Breast epithelium (tissue), 4 donors: ENCODE measurements at places on chromosomes 4 and X. TPM values are rescaled to one million over a fixed set of nuclear protein-coding genes. Genes with fewer than 3 reads are reported as not detected.
A peak's percentile ranks its signal among the peaks of the same experiment; 100 is the strongest.

DNA sequence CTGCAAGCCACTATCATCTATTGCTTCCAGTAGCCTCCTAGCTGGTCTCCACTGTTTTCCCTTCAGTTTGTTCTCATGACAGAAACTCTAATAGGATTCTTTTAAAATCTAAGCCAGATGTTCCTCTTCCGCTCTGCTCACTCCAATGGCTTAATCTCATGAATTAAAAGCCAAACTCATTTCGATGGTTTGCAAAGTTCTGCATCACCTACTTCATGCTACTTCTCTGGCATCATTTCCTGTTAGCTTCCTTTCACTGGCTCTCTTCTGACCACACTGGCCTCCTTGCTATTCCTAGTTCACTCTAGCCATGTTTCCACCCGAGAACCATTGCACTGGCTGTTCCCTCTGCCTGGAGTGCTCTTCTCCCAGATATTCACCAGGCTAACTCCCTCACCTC is 102.0 kb upstream of the LSM6 start:
- no peak for DNase-seq

DNA sequence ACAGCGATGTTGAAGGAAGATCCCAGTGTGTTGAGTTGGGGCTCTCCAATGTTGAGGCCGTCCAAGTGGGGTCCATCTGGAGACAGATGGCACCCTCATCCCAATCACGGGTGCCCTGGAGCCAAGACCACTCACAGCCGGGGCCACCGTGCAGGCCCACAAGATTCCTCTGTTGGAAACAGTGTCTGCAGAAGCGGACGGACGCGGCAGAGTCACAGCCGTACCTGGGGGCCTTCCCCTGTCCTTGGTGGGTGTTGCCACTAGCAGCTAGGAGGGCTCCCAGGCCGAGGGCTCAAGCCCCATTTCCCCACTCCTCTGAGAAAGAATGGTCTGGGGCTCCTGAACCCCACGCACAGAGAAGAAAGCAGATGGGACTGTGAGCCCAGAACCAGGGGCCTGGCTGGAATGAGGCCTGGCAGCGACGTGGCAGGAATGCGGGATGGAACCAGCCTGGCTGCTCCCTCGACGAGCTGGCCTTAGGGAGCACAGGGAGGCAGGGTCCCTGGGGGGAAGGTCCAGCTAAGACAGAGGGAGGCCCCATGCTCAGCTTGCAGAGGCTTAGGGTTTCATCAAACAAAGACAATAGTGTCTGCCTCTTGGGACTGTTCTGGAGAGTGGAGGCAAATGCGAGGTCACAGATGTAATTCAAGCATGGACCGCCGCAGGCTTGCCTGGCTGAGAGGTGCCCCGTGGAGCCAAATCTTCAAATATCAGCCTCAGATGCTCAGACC is 228.9 kb downstream of the AFAP1 start:
- no peak for DNase-seq

DNA sequence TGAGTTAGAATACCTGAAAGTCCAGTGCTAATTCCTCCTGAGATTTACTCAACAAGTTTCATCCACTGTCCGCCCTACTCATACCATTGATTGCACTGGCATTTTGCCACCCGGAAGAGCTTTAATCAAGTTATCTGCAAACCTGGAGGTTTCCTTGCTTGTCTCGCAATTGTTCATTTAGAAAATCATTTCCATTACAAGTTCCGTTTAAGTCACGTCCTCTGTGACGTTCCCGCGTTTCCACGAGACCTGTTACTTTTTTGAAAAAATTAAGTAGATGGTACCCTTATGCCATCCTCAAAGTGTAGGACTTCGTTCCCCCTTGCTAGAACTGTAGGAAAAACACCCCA is 761 bp upstream of the FRYL start:
- DNase-seq, result peak; percentile 25

DNA sequence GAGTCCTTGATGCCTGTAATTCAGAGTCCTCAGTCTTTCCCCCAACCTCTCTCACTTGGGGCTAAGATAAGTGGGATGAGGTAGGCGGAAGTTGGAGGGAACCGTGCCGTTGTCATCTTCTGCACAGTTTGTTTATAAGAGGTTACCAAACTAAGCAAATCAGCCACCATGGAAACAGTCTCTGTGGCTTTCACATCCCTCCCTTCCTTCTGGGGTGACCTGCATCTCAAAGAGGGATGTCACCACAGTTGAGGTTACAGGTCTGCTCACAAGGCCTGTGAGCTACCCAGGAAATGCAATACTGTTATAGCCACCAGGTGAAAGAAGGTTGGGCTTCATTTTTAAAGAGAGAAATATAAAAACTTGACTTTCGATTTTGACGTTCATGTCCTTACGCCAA is 26.3 kb downstream of the RTL5 start:
- DNase-seq, result no peak

- DNase-seq, result no peak
Measured at GRCh38 chr4:153620352-153620751, 63.7 kb upstream of the TLR2 start.

GRCh38 chrX:115297189-115297588 is 7.7 kb downstream of the LUZP4 start:
- DNase-seq, result no peak

DNA sequence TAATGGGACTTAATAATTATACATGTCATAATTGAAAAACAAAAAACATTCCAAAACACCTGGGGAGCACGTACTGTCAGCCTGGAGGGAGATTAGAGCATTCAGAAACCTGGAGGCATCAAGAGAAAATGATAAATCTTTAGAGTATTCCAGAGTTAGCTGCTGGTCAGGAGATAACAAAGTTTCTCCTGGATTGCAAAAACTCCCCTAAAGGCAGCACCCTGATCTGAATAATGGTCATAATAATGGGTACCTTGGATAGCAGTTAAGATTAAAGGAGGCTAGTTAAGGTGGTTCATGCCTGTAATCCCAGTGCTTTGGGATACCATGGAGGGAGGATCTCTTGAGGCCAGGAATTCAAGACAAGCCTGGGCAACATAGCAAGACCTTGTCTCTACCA is 15.9 kb upstream of the RAB40A start:
- no peak for DNase-seq

DNA sequence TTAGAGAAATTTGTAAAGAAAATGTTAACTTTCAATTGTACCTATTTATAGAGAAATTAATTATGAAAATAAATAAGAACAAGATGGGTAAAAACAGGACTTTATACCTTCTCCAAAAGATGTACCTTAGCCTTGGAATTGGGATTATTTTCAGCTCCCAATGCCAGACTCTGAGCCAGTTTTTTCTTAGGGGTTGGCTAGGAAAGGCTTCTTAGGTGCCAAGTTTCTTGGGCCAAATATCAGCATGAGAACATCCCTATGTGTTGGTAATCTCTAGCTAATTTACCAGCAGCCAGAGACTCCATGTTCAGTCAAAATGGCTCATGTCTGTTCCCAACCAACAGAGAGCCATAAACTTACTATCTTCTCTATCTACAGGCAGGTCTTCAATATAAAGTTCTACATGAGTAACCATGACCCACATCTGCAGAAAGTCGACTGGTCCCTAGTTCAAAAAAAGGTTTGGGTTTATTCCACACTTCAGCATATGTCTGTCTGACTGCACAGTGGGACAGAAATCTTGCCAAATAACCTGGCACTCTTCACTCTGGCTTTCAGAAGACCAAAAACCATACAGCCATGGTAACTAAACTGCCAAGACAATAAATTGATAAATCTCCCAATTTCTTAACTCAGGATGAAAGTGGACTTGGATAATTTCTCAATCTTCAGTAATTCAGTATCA is 380.5 kb upstream of the RASGEF1B start:
- no peak for DNase-seq

Gene GCNA
- 3.0 TPM for total RNA-seq

Gene SLC25A4
- 19.3 TPM for total RNA-seq

GRCh38 chrX:25079020-25079419 is 63.3 kb upstream of the ARX start:
- no peak for DNase-seq

- DNase-seq, result peak; percentile 99
Measured at GRCh38 chr4:7068279-7068842, 497 bp upstream of the GRPEL1 start.

- DNase-seq, result no peak
Measured at GRCh38 chrX:82648062-82648461, 860.0 kb upstream of the POU3F4 start.

DNA sequence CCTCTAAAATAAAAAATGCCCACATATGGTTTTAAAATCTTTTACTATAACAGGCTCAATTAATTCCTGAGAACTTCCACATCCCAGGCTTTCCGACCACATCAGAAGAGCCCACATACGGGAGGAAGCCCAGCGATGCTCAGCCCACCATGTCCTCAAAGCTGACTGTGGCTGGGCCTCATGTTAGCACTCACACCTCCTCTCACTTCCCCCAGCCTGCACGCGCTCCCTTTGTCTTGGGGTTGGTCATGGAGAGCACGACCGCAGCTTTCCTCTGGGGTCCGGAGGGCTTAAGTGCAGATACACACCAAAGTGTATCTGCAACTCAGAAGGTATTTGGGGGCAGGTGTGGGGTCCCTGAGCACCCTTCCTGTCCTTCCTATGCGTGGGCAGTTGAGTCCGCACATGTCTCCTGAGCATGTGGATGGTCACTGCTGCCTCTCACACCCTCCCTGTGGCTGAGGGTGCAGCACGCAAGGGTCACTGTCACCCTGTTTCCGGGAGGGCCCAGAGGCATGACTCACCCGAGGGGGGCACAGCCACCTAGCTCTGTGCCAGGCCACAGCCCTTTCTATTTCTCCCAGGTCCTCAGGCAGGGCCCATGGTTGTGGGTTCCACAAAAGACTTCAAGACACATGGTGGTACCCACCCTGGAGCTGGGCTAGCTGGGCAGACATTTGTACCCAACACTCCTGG is 21.2 kb downstream of the WDR1 start:
- no peak for DNase-seq

Gene RAB9B
- 1.3 TPM for total RNA-seq

Gene UGT2A3
- total RNA-seq, result not detected

Gene ARR3
- total RNA-seq, result not detected

Gene TRAM1L1
- total RNA-seq, result 1.4 TPM

- DNase-seq, result no peak
Measured at GRCh38 chrX:142601792-142602191, 396.7 kb upstream of the MAGEC2 start.

DNA sequence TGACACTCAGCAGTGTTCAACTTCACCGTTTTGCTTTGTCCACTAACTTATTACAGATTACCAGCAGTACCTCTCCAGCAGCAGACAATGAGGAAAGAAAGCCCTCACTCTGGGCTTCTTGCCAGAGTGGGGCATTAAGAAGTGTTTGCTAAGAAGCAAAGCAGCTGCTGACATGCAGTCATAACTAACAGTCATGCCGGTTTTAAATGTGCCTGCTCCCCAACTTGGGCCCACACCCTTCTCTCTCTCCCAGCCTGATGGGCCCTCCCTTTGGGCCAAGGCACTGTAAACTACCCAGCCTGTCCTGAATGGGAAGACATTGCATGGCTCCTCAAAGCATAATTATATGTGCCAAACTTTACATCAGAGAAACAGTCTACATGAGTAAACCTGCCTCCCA is 54.6 kb upstream of the HHIP start:
- DNase-seq, result no peak

Gene DMRTC1
- total RNA-seq, result not detected

- no peak for DNase-seq
Measured at GRCh38 chr4:114025176-114025777, 45.8 kb upstream of the ARSJ start.

Gene SPARCL1
- total RNA-seq, result 371 TPM

- DNase-seq, result no peak
Measured at GRCh38 chr4:55768291-55768690, 51.3 kb upstream of the EXOC1L start.

- no peak for DNase-seq
Measured at GRCh38 chr4:95867919-95868318, 28.0 kb downstream of the PDHA2 start.

Gene CAPN6
- total RNA-seq, result 5.9 TPM

Gene ADH1B
- total RNA-seq, result 1,871 TPM

DNA sequence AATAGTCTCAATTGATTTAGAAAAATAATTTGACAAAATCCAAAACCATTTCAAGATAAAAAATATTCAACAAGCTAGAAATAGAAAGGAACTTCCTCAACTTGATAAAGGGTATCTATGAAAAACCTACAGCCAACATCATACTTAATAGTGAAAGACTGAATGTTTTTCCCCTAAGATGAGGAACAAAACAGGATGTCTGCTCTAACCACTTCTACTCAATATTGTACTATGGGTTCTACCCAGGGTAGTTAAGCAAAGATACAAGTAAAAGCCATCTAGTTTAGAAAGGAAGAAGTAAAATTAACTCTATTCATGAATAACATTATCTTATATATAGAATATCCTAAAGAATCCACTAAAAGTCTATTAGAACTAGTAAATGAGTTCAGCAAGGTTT is 21.5 kb upstream of the SYTL5 start:
- no peak for DNase-seq

DNA sequence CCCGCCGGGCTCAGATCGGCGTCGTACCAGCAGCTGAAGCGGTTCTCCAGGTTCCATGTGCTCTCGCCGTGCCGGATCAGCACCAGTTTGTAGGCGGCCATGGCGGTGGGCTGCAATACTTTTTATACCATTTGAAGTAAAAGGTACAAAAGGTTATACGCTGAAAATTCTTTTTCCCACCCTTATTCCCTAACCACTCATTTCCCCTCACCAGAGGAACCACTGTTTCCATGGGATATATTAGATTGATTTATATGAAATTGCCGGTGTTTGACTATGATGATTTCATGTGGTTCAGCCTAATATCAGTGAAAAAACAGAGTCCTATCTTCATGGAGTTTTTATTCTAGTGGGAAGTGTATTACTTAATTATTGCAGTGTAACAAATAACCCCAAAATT is at the start of gene PGAM4:
TSS of gene PGAM4 (minus strand) at position 101 of the 400 bp plus-strand sequence. CDS start at position 101, 0 bp downstream.
- DNase-seq, result no peak

Gene FHIP1A
- 0.32 TPM for total RNA-seq

DNA sequence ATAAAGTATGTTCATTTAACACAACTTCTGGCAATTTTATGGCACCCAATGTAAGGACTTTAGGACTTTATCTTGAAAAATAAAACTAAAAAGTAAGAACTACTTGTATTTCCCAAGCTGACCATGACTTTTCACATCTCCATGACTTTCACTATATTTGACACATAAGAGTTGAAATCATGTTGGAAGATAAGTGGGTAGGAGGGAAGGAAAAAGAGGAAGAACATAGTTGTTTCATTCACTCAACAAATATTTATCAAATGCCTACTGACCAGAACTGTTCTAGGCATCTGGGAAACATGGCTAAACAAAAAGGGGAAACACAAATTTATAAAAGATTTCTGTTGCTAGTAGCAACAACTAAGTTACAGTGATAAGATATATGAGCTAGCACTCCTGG is 16.0 kb downstream of the SCLT1 start:
- no peak for DNase-seq

Gene MAGEB10
- not detected for total RNA-seq

Gene MAGEA1
- not detected for total RNA-seq

GRCh38 chrX:37782359-37782758 is 2.5 kb downstream of the CYBB start:
- no peak for DNase-seq

GRCh38 chr4:27278615-27279375 is 418.2 kb downstream of the STIM2 start:
- DNase-seq, result no peak

DNA sequence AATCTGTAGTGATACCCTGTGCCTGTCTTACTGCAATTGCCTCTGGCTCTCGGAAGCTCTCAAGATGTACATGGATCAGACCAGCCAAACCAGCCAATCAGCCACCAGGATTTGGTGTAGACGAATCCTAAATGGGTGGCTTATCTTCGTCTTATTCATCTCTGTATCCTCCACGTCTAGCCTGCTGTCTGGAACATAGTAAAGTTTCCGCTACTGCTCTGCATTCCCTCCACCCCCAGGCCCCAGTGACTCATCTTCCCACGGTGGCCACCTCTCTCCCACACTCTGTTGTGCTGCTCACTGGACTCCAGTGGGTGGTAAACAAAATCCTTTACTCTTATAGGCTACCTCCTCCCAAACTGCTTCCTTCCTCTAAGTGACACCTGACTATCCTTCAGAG is 37.8 kb downstream of the SEPTIN6 start:
- no peak for DNase-seq
